ENCODE measurements at places on chromosomes 3 and 15. TPM values are rescaled to one million over a fixed set of nuclear protein-coding genes. Genes with fewer than 3 reads are reported as not detected.

SUCNR1 gene
- not detected for total RNA-seq

ALPK3 gene
- total RNA-seq, result 0.89 TPM

SERPINI2 gene
- total RNA-seq, result not detected

ITIH4 gene
- 1.3 TPM for total RNA-seq

CAMP gene
- not detected for total RNA-seq

MAGEL2 gene
- 2.1 TPM for total RNA-seq

ADIPOQ gene
- not detected for total RNA-seq

GPR156 gene
- 0.92 TPM for total RNA-seq

TMEM212 gene
- not detected for total RNA-seq

SLC35A5 gene
- 43.3 TPM for total RNA-seq

DTX3L gene
- total RNA-seq, result 8.6 TPM

PEAK1 gene
- 174 TPM for total RNA-seq

TEX55 gene
- not detected for total RNA-seq

ALG1L2 gene
- 0.55 TPM for total RNA-seq

RBP2 gene
- total RNA-seq, result not detected

SFMBT1 gene
- 6.4 TPM for total RNA-seq

SLC15A2 gene
- total RNA-seq, result 0.59 TPM

USP13 gene
- 16.1 TPM for total RNA-seq

BBS4 gene
- 21.5 TPM for total RNA-seq

NMD3 gene
- 97.0 TPM for total RNA-seq

BCL2A1 gene
- 2.1 TPM for total RNA-seq

DPPA2 gene
- total RNA-seq, result not detected

FANCD2OS gene
- total RNA-seq, result not detected

CLSTN2 gene
- 5.9 TPM for total RNA-seq

RLBP1 gene
- not detected for total RNA-seq

RNU5B-1 gene
- not detected for total RNA-seq

CCDC33 gene
- total RNA-seq, result 0.30 TPM

CHRM5 gene
- not detected for total RNA-seq

PXK gene
- total RNA-seq, result 21.8 TPM

GOLGA6L2 gene
- total RNA-seq, result not detected

All from smooth muscle cell of the umbilical artery (primary cell).